ENCODE measurements at places on chromosomes 4 and X. TPM values are rescaled to one million over a fixed set of nuclear protein-coding genes. Genes with fewer than 3 reads are reported as not detected.
A peak's percentile ranks its signal among the peaks of the same experiment; 100 is the strongest.

The ZNF182 gene
- polyA plus RNA-seq = 9.0 TPM

The DTHD1 gene
- 4.6 TPM for polyA plus RNA-seq

The SPIN3 gene
- polyA plus RNA-seq = 32.3 TPM

The STARD8 gene
- 14.9 TPM for polyA plus RNA-seq

The CDKL5 gene
- 11.2 TPM for polyA plus RNA-seq

The MAGIX gene
- 1.5 TPM for polyA plus RNA-seq

The LRCH2 gene
- polyA plus RNA-seq = 18.9 TPM

The TMPRSS11F gene
- polyA plus RNA-seq = 0.05 TPM

The CTAG1A gene
- polyA plus RNA-seq = not detected

The SH3D19 gene
- polyA plus RNA-seq = 54.0 TPM

GRCh38 chr4:111641813-111642579 lies 503.3 kb upstream of the FAM241A start:
- peak; percentile 90 for DNase-seq

DNA sequence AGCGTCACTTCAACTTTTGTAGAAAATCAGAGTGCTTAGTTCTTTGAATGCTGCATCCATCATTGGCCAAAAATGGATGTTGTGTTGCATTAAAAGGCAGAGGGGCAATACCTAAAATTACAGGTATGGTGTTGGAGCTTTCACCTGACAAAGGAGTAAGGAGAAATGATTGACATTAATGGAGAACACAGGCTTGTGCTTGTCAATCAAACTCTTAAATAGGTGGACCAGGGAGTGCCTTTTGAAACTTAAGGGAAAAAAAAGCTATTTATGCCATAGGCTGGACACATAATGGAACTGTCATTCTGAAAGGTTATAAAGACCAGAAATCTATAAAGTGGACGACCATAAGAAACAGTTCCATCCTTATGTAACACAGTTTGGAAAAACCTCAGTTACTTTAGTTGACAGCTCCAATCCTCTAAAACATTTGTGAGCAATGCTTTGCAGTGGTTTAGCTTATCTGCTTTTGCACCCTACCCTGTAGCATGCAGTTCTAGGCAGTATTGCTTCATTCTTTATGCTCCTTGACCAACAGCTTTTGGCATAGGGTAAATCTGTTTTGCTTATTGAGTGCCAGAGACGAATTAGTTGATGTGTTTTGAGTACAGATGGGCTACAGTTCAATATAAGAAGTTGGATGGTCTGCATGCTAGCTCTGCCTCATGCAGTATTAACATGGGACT lies 2.4 kb downstream of the HADH start:
- peak; percentile 33 for DNase-seq

DNA sequence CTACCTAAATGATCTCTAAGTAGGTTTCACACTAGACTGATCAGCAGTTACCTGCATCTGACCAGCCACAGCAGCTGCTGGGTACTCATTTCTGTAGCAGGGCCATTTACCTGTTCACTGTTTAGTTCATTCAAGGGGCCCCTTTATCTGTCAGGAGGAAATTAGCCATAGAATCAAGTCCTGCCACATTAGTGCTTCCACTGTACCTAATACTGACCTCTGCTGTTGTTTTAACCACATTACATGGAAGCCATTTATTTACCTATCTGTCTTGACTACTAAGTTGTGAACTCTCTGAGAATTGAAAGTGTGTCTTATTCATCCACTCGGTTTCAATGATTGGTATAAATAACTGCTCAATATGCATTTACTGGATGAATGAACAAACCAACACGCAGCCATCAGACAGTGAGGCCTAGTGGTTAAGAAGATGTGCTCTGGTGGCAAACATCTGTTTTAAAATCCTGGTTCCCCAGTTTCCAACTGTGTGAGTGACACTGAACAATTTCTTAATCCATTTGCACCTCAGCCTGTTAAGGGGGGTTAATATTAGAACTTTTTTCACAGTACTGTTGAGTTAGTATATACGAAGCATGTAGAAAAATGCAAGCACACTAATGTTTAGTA lies 30.0 kb upstream of the ANXA5 start:
- no peak for DNase-seq

- no peak for DNase-seq
These were observed 23.5 kb downstream of the ARSJ start for GRCh38 chr4:113955948-113956347.

DNA sequence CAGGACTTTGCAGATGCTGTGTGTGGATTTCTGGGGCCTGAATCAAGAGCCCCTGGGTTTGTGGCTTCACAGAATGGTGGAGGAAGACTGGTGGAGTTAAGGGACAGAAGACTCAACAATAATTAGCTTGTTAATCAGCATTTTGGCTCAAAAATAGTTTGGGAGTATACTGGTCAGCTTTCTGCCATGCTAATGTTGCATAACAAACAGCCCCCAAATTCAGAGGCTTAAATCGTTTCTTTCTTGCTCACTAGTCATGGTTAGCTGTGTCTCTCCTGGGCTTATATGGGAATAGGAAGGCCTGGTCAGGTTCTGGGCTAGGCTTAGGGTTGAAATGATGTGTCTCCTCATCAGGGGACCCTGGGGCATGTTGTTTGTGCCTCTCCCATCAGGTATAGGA lies 24.4 kb downstream of the TBL1X start:
- no peak for DNase-seq

- DNase-seq = no peak
These were observed 4.7 kb upstream of the IL1RAPL1 start for GRCh38 chrX:28582511-28582910.

DNA sequence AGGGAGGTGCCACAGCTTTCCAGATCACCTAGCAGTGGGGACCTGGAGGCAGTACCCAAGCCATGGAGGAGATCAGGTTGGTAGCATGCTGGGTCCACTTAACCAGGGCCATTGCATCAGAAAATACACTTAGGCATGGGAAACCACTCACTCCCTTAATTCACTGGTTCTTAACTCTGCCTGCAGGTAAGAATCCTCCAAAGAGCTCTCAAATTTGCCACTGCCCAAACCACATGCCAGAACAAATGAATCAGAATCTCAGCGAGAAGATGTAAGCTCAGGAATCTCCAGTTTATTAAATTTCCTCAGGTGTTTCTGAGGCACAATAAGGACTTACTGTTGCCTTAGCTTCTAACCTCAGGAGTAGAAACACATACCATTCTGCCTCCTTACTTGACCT lies 327.7 kb upstream of the RASGEF1B start:
- DNase-seq = no peak

DNA sequence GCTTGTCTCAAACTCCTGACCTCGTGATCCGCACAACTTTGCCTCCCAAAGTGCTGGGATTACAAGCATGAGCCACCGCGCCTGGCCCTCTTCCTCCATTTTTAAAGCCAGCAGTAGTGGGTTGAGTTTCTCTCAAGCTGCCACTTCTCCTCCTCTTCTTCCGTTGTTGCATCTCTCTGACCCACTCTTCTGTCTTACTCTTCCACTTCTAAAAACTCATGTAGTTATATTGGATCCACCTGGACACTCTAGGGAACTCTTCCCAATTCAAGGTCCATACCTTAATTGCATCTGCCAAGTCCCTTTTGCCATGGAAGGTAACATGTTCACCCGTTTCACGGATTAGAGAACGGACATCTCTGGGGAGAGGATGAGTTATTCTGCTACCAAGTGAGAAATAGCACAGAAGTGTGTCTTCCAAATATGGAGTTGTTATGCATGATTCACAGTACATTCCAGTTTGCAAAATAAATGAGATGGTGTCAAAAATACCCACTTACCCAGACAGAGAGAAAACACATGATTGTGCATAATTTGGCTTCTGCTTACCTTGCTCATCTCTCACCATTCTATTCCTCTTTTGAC lies 51.8 kb downstream of the GBA3 start:
- DNase-seq = no peak

GRCh38 chr4:80286451-80286850 lies 20.0 kb downstream of the FGF5 start:
- no peak for DNase-seq

GRCh38 chr4:33941854-33942253 lies 2302.5 kb downstream of the ARAP2 start:
- DNase-seq = no peak

- no peak for DNase-seq
These were observed 86.9 kb downstream of the MAB21L2 start for GRCh38 chr4:150668824-150669223.

DNA sequence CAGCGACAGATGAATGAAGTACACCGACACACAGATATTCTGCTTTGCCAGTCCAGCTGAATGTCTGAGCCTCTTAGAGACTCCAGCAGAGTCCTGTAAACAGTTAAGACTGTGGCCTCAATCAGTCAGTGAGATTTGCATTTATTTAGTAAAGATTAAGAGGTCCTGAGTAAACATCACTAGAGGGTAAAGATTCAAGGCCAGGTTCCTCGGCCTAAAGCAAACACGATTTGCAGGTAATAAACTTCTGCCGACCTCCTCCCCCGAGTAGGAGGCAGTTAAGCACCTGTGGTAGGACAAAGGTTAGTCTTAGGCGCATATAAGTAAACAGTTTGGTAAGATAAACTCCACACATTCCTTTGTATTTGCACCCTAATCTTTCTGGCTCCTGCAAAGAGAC lies 99.6 kb downstream of the CFAP47 start:
- no peak for DNase-seq

GRCh38 chrX:155046811-155047528 lies 20.3 kb downstream of the FUNDC2 start:
- DNase-seq = no peak

DNA sequence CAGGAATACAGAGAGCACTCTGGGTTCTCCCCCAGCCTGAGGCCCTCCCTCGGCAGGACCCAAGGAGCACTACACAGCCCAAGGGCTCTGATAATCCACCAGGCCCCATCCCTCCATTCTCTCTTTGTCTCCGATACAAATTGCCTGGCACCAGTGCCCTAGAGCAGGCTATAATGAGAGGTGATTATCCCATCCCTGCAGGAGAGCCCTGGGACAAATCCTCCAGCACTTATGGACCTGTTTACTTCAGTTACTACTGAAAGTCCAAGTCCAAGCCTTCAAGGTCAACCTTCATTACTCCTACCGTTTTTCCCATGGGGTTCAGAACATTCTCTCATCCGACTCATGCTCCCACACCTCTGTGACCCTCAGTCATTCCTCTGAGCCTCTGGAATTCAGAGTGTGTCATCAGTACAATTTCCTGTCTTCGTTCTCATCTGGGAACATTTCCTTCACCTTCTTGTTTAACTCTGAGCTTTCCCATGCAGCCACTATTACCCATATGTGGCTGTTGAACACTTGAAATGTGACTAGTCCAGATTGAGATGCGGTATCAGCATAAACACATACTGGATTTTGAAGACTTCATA lies 299.0 kb downstream of the RAPGEF2 start:
- DNase-seq = no peak

DNA sequence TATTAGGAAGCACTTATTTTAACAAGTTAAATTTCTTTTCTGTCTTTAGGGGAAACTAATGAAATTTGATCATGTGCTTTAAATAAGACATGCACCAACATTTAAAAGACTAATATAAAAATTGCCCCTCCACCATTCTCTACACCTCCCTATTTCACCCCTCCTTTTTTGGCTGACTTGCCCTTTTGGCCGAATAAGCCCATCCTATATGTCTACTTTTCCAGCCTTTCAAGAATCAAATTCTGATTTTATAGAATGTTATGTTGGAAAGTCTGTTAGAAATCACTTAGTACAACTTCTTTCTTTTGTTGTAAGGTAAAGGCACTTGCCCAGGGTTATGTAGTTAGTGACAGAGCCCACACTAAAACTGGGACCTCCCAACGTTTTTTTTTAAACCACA lies 1.8 kb downstream of the CAPN6 start:
- DNase-seq = no peak

- DNase-seq = no peak
These were observed 46.8 kb downstream of the ARAP2 start for GRCh38 chr4:36197501-36197900.

GRCh38 chrX:19072372-19072771 lies 49.9 kb downstream of the ADGRG2 start:
- DNase-seq = no peak

GRCh38 chr4:186642998-186643397 lies 80.7 kb downstream of the FAT1 start:
- DNase-seq = no peak

DNA sequence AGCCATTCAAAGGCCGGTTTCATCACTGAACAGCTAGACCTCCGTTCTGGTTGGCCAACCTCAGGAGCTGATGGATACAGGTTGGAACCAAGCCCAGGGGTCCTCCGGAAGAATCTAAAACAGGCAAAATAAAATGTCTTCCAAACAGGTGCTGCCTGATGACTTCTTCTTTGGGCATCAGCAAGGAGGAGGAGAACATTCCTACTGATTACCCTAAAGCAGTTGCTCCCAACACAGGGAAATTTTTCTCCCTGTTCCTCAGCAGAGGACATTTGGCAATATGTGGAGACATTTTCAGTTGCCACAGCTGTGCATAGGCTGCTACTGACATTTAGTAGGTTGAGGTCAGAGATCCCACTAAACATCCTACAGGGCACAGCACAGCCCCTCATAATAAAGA lies 319.3 kb upstream of the PPARGC1A start:
- DNase-seq = no peak

- DNase-seq = no peak
These were observed 132.5 kb downstream of the AFF1 start for GRCh38 chr4:87067124-87067885.

GRCh38 chr4:38328989-38329729 lies 334.8 kb upstream of the KLF3 start:
- DNase-seq = no peak

DNA sequence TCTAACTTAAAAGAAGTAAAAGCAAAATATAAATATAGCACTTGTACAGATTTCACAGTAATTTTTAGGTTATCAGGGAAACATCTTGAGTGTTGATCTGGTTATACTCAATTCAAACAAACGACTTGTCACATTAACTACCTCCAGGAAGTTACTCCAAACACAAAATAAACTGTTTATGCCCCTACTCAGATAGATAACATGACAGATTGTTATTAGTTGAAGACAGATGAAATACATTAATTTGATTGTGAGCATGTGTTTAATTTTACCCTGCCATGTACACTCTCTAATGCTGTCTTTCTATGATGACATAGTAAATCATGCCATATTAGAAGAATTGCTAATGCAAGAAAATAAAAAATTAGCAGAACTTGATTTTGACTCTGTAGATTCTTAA lies 88.0 kb downstream of the RAB28 start:
- no peak for DNase-seq

DNA sequence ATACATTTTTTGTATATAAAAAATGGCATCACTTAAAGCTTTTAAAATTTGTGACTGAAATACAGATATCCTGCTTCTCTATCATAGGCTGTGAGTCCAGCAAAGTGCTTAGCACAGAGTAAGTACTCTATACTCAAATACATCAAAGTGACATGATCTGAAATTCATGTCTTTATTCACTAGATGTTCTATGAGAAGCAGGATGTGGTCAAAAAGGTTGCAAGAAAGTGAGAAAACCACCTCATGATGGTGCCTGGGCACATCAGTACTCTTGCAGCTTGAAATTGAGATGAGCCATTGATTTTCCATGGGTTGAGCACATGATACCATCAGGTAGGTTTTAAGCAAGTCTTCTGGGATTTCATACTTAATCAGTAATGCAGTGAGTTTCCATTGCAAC lies 20.4 kb upstream of the SFRP2 start:
- no peak for DNase-seq

DNA sequence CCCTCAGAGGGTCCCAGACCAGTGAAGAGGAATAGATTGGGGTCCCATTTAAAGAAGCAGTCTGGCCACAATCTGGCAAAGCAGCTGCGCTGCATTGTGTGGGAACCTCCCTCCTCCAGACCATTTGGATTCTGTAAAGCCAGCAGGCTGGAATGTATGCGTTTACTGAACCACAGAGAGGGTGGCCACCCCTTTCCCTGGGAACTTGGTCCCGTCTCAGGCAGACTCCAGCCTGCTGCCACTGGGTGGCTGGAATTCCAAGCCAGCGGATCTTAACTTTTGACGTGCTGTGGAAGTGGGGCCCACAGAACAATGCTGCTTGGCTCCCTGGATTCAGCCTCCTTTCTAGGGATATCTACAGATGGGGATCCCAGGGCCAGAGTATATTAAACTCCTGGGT lies 307.2 kb downstream of the DACH2 start:
- DNase-seq = no peak
